ENCODE measurements at places on chromosomes 16 and 17.

DNA sequence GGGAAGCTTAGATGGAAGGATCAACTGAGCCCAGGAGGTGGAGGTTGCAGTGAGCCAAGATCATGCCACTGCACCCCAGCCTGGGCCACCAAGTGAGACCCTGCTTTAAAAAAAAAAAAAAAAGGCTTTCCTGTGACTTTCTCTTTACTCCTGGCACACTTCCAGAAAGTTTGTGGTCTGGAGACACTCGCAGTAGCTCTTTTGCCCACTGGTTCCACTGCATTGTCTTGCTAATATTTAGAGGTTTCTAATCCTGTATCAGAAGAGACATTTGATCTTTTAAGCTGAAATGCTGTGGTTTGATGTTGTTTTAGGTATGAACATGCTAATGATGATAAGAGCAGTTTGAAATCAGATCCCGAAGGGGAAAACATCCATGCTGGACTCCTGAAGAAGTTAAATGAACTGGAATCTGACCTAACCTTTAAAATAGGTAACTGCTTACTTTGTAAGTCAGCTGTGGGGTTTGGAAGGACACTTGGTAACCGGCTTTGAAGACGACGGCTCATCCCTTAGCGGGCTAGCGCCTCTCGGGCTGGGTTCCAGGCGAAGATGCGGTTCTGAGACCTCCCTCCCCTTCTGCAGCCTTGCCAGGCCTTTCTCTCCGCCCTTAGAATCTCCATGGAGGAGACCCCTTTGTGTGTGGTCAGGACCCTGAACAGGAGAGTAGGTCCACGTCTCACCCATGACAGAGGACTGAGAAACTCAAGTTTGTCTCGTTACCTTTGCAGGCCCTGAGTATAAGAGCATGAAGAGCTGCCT lies 23.1 kb downstream of the NTAN1 start:
- DNase-seq = no peak

- no peak for DNase-seq
These were observed at the start of gene RSKR for GRCh38 chr17:28613931-28614381. Gene RSKR, minus strand, starts transcription at chr17:28614185. Its CDS starts 24 bp downstream, at chr17:28614161.

- no peak for DNase-seq
These were observed 19.7 kb downstream of the WFDC1 start for GRCh38 chr16:84314373-84314772.

GRCh38 chr16:29815032-29815721 lies 775 bp upstream of the PAGR1 start:
- DNase-seq = peak; percentile 61

- DNase-seq = no peak
These were observed 1161.5 kb downstream of the CDH11 start for GRCh38 chr16:63960321-63960720.

DNA sequence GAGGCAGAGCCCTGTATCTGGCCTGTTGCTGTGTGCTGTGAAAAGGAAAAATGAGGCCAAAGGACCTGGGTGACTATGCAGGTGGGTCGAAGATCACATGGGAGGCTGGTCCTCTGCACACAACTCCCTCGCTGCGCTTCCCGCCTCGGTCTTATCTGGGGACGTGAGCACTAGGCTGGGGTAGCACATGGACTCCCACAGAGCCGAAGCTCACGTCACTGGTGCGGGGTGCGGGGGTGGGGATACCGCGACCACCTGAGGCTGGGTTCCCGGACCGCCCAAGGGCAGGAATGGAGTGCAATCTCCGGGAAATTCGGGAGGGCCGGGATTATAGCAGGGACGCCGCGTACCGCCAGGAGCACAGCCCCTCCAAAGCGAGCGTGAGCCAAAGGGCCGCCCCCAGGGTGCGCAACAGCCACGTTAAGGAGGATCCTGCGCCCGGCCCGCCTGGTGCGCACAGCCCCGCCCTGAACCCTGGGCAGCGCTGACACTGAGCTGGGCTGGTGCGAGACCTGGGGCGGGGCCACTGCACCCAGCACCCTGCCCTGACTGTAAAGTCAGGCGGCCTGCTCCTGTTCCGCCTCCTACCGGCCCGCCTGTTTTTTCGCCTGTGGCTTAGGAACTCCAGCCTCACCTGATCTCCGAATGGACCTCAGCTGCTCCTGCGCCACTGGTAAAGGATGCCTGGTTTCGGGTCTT lies 4.8 kb downstream of the MT1A start:
- DNase-seq = peak; percentile 87

GRCh38 chr16:49338611-49339265 lies 34.9 kb upstream of the C16orf78 start:
- DNase-seq = no peak

GRCh38 chr17:13410874-13411273 lies 190.9 kb downstream of the HS3ST3A1 start:
- no peak for DNase-seq

DNA sequence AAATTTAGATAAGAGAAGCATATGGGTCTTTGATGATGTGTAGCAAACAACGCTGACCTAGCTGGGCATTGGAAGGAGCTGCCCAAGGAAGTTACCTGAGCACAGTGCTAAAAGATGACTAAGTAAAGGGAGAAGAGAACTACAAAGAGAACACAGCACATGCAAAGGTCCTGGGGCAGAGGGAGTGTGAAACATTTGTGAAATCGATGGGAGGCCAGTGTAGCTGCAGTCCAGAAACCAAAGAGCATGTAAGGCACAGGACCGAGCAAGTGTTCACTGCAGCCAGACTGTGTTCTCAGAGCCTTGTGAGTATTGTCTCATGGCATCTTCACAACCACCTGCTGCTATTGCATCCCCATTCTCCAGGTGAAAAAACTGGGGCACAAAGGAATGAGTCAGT lies 44.9 kb downstream of the ARHGAP27 start:
- no peak for DNase-seq

- no peak for DNase-seq
These were observed 10.2 kb upstream of the EIF1 start for GRCh38 chr17:41678411-41678906.

- no peak for DNase-seq
These were observed 45.7 kb downstream of the MEOX1 start for GRCh38 chr17:43616029-43616351.

GRCh38 chr16:4465977-4466779 lies 8.2 kb downstream of the NMRAL1 start:
- no peak for DNase-seq

GRCh38 chr16:81365731-81366130 lies 51.0 kb downstream of the GAN start:
- DNase-seq = no peak

DNA sequence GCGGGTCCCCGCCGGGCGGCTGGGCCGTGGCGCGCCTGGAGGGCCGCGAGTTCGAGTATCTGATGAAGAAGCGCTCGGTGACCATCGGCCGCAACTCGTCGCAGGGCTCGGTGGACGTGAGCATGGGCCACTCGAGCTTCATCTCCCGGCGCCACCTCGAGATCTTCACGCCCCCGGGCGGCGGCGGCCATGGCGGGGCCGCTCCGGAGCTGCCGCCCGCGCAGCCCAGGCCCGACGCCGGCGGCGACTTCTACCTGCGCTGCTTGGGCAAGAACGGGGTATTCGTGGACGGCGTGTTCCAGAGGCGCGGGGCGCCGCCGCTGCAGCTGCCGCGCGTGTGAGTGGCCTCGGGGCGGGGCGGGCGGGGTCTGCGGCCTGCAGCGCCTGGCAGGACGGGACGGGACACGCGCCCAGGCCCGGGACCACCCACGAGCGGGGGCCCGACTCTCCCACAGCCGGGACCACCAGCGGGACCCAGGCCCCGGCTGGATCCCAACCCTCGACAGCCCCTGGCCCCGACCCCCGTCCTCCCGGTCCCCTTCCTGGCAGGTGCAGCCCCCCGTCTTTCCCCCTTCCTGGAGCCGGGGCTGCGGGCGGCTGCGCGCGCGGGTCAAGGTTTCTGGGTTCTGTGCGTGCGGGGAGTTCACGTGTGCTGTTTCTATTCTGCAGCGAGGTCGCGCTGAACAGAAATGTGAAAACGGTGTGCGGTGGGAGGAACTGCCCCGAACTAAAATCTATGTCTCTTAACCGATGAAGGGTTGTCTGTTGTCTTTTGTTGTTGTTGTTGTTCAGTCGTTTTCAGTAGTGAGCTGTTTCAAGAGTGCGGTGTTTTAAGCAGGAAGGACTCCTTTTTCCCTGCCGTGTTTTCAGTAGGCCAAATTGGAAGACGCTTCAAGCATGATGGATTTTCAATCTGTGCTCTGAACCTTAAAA lies 705 bp downstream of the FOXK2 start:
- peak; percentile 55 for DNase-seq

GRCh38 chr16:55568207-55568606 lies 1.7 kb downstream of the CAPNS2 start:
- DNase-seq = no peak

- DNase-seq = no peak
These were observed 158.1 kb downstream of the CYLD start for GRCh38 chr16:50899951-50900350.

DNA sequence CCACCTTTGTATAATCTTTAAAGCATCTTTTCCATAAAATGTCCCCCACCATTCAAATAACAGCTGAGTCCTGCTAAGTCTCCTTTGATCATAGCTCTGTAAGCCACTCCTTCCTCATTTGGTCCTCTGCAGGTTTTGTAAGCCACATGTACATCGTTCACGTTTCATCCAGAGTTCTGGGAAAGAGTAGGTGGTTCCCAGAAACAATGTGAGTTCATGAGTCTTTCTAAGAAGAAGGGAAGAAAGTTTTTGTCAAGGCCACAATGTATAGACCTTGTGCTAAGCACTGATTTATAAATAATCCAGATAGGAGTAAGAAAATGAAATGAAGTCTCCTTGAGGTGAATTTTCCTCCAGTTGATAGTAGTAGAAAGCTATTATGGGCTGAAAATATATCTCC lies 8.7 kb upstream of the ANKS4B start:
- DNase-seq = no peak
